ENCODE measurements at places on chromosomes 2 and 18. TPM values are rescaled to one million over a fixed set of nuclear protein-coding genes. Genes with fewer than 3 reads are reported as not detected.

The C2orf42 gene
- polyA plus RNA-seq = 5.1 TPM

The EGR4 gene
- polyA plus RNA-seq = 0.02 TPM

The SOCS6 gene
- polyA plus RNA-seq = 12.1 TPM

The G6PC2 gene
- not detected for polyA plus RNA-seq

The COLEC11 gene
- polyA plus RNA-seq = 8.7 TPM

The CKAP2L gene
- 2.9 TPM for polyA plus RNA-seq

All from SK-N-SH (cell line).